HepG2 (cell line): ENCODE measurements at places on chromosomes 3 and 15. TPM values are rescaled to one million over a fixed set of nuclear protein-coding genes. Genes with fewer than 3 reads are reported as not detected.
A peak's percentile ranks its signal among the peaks of the same experiment; 100 is the strongest.

DNA sequence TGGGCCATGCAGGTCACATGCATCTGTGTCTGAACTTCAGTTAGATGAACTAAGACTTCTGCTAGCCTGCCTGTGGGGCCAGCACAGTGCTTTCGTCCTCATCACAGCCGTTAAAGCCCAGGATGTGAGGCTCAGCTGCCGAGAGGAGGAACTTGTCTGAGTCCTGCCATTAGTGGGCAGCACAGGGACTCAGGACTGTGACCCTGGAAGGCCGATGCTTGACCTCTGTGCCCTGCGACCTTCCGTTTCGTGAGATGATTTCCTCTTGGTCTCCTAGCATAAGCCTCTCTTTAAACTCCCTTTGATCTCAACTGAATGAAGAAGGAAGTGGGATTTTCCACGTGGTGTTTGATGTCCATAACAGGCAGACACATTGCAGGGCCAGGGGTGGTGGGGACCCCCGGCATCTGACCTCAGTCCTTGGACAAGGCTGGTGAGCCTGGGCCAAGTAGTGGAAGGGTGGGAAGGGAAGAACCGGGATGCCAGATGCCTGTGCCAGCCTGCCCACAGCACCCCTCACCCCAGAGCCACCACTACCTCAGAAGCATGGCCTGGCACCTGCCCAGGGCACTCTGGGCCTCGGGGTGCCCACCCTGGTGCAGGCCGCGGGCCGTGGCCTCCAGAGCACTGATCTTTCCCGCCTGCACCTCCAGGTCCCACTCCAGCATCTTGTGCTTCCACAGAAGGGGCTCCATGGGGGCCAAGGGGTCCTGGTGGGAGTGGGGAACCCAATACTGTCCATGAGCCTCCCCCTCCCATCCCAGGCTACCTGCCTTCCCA lies 21.6 kb downstream of the PLA2G4B start:
- H3K36me3 ChIP-seq = no peaks in the 10 kb centered on the region
- peaks cover 45% of the 10 kb centered on the region for H3K4me1 ChIP-seq
- H3K27ac ChIP-seq = no peak overlapping the region
- DNase-seq = peak; percentile 48
- H3K4me3 ChIP-seq = peak overlapping the region; percentile 15; the same call in 1 of the 2 replicates

DNA sequence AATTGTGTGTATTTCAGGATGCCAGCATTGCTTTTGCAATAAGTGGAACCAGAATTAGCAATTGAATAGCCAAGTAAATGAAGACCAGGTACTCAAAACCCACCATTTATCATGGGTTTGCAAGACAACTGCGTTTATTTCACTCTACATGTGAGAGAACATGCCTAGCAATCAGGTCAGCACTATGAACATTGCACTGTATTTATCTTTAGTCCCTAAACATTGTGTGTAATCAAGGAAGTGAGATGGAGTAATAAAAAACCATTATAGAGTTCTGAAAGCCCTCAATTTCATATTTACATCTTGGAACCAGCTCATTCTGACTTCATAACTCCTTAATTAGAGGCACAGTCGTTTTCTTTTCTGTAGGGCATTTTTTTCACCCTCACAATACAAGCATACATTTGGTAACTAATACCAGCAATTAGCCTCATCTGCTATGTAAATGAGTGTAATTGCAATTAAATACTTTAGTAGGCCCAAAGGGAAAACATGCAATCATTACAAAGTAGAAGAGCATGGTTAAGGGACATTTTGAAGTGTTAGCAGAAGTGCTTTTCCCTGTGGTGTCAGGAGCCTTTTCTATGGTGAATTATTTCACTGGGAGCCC lies 153.1 kb upstream of the DPH6 start:
- H3K27ac ChIP-seq = no peak overlapping the region
- H3K4me1 ChIP-seq = peaks cover 1% of the 10 kb centered on the region
- H3K36me3 ChIP-seq = no peaks in the 10 kb centered on the region
- no peak for DNase-seq

- no peak overlapping the region for H3K27ac ChIP-seq
- no peak overlapping the region for H3K4me3 ChIP-seq
Measured at GRCh38 chr3:56410576-56410975, 57.7 kb downstream of the ERC2 start.

DNA sequence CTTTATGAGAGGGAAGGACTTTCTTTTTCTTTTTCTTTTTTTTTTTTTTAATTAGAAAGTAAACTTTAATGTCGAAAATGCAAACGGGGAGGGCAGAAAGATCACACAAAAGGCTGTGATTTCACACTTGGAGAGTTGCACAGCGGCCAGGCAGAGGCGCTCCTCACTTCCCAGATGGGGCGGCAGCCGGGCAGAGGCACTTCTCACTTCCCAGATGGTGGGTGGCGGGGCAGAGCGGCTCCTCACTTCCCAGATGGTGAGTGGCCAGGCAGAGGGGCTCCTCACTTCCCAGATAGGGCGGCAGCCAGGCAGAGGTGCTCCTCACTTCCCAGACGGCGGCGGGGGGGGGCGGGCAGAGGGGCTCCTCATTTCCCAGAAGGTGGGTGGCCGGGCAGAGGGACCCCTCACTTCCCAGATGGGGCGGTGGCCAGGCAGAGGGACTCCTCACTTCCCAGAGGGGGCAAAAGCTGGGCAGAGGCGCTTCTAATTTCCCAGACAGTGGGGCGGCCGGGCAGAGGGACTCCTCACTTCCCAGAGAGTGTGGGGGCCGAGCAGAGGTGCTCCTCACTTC lies 88.6 kb downstream of the ATP2B2 start:
- no peak for DNase-seq
- H3K27ac ChIP-seq = no peak overlapping the region
- peaks cover 14% of the 10 kb centered on the region for H3K4me1 ChIP-seq
- H3K36me3 ChIP-seq = no peaks in the 10 kb centered on the region

FEZF2 gene
- total RNA-seq = not detected in 2 replicates

- H3K27me3 ChIP-seq = peaks cover 41% of the 10 kb centered on the region
- H3K27ac ChIP-seq = no peak overlapping the region
- H3K4me3 ChIP-seq = no peak overlapping the region
- no peak for DNase-seq
- no peaks in the 10 kb centered on the region for H3K36me3 ChIP-seq
Measured at GRCh38 chr3:141076036-141076773, 25.1 kb downstream of the SPSB4 start.

ACTC1 gene
- total RNA-seq = not detected in 2 replicates

DNA sequence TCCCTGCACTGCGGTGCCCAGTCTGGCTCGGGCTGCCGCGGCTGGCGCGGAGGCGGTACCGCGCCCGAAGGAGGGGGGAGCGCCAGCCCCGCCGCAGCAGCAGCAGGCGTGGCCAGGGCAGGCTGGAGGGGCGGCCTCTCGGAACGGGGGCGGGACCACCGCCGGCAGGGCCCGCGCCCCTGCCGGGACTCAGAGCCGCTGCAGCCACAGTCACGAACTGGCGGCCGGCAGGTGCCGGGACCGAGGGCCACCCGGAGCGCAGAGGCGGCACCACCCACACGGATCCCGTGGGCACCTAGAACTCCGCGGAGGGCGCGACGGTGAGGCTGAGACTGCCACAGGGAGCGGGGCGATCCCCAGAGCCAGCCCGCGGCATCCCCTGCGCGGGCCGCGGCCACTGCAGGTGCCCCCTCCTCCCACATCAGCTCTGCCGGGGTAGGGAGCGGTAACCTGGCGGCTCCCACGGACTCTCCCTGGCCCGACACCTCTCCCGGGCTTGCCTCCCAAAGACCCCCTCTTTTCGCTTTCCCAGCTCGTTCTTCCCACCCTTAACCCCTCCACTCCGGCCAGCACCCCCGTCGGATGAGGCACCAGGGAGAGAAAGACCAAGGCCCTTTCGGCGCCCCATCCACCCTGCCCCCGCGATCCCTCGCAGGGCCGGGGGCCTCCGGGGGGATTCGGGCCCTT lies at the start of gene VWA5B2:
TSS of gene VWA5B2 (plus strand) at position 192 of the 687 bp plus-strand sequence. CDS start 944 bp downstream, outside the sequence.
- peak within 1 kb of the TSS; percentile 69 for H3K4me3 ChIP-seq
- peaks cover 9% of the 10 kb centered on the region; the same call in 1 of the 2 replicates for H3K27me3 ChIP-seq
- peaks cover 11% of the 10 kb centered on the region; the same call in 1 of the 2 replicates for H3K4me1 ChIP-seq
- DNase-seq = peak; percentile 44
- no peak within 1 kb of the TSS for H3K27ac ChIP-seq

CCR8 gene
- not detected in 2 replicates for total RNA-seq

- DNase-seq = no peak
- peaks cover 75% of the 10 kb centered on the region for H3K4me1 ChIP-seq
- H3K27me3 ChIP-seq = no peaks in the 10 kb centered on the region
- H3K4me3 ChIP-seq = no peak overlapping the region
- no peaks in the 10 kb centered on the region for H3K36me3 ChIP-seq
Measured at GRCh38 chr3:149382101-149382467, 4.6 kb upstream of the TM4SF1 start.

RTP1 gene
- total RNA-seq = not detected in 2 replicates

FOXL2NB gene
- not detected in 2 replicates for total RNA-seq
